ENCODE measurements at places on chromosomes 5 and 9.

- no peak for DNase-seq
These were observed 53.7 kb upstream of the IER5L start for GRCh38 chr9:129231759-129232158.

GRCh38 chr5:83104021-83104420, 26.7 kb downstream of the XRCC4 start:
- DNase-seq = peak; percentile 15

DNA sequence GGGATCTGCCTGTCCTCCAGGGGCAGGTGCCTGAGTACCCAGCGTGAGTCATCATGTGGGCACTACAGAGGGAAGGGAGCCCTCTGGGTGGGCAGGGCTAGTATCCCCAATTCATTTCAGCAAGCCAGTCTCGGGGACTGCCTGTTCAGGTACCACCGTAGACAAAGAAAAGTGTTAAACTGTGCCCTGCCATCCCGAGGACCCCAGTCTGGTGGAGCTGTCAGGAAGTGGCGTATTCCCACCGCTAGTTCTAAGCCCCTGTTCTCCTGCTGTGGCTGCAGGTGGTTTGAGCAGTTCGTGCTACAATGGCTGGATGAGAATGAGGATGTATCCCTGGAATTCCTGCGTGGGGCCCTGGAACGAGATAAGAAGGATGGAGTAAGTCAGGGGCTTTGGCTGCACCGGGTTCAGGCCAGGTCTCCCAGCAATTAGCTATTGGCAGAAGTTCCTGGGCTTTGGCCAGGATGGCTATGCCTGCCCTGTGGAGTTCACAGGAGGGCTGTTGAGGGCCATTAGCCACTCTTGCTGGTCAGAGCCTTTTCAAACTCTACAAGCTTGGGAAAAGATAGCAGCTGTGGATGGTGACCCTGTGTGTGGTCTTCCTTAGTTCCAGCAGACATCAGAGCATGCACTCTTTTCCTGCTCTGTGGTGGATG, 93.2 kb upstream of the RUSC2 start:
- DNase-seq = no peak

DNA sequence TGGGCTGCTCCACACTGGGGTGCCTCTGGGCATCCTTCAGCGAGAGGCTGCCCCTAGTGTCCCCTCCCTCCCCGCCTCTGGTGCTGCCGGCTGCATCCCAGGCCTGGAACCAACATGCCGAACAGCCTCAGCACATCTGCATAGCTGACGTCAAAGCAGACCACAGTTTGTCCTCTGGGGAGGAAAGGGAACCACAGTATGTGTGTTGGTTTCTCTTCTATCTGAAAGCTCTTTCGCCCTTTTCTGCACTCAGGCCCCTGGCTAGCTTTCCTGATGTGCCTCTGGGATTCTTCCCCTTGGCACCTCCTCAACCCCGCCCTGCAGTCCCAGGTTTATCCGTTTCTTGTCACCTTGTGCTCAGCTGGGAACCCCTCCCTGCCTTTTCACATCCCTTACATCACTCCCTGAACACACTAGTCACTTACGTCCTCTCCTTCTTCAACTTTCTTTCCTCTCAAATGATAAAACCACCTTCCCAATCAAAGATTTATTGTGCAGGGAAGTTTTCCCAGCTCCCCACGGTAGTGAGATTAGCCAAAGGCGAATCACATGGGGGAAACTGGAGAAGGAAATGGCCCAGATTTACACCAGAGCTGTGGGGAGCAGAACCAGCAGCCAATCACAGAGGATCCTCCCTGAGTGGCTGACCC, 35.5 kb upstream of the B4GALT1 start:
- DNase-seq = peak; percentile 59

DNA sequence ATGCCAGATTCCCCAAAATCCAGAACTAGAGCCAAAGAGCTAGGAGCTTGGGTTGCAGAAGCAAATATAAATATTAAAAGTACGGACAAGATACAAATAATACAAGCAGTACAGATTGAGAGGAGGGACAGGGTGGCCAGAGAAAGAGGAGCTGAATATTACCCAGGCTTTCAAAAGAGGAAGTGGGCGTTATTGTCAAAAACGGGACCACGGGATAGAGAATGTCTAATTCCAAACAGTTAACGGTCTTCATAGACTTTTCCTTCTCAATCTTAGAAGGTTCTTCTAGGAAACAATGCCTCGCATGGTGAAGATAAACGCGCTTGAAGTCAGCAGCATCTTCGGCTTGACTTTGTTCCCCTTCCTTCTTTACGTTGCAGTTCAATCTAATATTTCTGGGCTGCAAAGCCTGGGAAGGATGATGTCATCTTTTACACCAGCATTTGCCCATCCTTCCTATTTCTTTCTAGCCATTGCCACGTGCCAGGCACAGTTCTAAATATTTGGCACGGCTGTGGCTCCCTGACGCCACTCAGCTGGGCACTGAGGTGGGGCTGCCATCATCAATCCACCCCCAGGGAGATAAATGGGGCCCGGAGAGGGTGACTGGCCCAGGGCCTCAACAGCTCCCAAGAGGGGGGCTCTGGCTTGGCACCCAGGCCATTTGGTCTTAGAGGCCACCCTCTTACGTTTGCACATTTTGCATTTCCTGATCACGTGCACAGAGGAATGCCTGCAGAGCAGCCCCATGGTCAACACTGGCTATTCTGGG, 16.3 kb upstream of the OLFM1 start:
- no peak for DNase-seq

DNA sequence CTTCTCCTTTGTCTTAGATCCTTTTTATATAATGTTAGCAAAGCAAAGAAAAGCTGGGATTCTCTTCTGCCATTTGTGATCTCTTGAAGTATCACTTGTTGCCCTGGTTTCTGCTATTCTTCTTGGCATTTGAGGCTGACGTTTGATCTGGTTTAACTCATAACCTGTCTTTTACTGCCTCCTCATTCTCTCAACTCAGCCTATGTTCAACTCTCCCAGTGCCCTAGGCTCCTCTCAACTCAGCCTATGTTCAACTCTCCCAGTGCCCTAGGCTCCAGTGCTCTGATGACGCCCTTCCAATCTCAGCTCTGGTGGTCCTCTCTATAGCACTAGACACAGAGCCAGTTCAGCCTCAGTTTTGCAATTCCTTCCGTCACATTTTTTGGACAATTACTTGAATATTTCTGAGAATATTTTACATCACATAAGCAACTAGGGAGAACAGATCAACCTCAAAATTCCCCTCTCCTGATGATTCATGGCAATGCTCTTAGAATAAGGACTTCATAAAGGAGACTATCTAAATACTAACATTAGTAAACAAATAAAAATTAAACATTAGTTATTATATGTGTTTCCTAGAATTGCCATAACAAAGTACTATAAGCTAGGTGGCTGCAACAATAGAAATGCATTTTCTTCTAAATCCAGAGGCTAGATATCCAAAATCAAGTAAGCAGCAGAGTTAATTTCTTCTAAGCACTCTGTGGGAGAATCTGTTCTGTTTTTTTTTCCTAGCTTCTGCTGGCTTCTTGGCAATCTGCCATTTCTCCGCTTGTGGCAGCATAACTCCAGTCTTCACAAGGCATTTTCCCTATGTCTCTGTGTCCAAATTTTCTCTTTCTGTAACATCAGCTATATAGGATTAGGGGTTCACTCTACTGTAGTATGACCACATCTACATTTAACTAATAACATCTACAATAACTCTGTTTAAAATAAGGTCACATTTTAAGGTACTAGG, 662.1 kb upstream of the FTMT start:
- DNase-seq = peak; percentile 10

DNA sequence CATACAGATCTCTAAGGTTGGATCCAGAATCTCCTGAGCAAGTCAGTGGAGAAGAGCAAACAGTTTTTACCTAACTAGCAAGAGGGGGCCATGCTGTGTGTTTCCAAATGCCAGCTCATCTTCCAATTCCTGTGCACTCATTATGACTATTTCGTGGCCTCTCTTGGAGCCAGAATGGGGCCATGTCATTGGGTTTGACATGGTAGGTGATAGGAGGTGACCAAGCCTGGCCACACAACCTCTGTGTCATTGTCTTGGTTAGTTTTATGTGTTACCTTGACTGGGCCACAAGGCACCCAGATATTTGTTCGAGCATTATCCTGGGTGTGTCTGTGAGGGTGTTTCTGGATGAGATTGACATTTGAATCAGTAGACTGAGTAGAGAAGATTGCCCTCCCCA, 206.2 kb downstream of the HSPA4 start:
- DNase-seq = no peak

GRCh38 chr9:117076571-117077290, 338.1 kb downstream of the ASTN2 start:
- no peak for DNase-seq

DNA sequence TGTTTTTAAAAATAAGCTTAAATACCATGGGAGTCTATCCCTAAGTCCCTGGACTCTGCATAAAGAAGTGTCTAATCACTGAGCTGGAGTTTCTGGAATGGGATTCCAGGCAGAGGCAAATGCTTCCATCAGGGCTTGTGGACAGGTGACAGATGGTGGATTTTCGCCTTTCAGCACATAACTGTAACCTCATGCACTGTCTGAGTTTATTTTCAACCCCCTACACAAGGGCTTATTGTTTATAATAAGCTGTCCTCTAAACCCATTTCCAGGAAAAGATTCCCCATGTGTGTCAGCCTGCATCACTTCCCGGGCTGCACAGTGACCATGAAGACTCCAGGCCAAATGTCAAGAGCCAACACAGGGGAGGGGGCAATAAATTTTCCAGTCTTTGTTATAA, 264.0 kb downstream of the PIK3R1 start:
- no peak for DNase-seq

DNA sequence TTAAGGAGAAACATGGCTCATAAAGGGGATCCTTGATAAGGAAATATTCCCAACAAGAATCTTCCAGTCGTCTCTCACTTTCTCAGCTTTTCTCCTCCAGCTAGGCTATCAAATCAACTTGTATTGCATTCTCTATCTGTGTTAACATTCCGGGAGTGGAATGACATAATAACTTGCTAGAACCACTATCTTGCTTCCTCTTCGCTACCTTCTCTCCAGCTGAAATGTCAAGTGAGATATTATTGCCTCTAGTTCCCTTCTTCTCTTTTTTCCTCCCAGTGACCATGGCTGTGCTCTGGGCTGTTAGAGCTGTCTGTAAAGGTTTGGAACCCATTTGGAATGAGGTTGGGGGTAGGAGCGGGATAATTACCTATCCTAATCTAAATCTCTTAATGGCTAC, 1329.5 kb upstream of the WWC1 start:
- DNase-seq = no peak

- DNase-seq = no peak
These were observed 107.6 kb upstream of the COL5A1 start for GRCh38 chr9:134533850-134534588.

GRCh38 chr5:5700549-5700948, 278.1 kb downstream of the ICE1 start:
- no peak for DNase-seq

- DNase-seq = peak; percentile 31
These were observed 678 bp downstream of the SLC2A6 start for GRCh38 chr9:133477992-133478850.

DNA sequence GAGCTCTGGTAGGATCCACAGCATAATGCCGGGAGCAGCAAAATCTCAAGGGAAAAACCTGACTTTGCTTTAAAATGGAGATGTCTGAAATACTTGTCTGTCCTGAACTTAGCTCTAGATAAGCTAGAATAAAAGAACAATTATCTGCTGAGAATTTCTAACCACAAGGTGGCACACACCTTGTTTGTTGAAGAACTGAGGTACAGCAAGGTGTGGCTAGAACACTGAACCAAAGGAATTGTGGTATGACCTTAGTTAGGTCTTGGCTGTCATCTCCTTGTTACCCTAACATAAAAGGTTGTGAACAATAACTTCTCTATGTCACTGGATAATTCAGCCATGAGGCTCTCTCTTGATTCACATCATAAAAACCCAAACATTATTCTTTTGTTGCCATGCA, 72.3 kb upstream of the ANXA1 start:
- DNase-seq = no peak

DNA sequence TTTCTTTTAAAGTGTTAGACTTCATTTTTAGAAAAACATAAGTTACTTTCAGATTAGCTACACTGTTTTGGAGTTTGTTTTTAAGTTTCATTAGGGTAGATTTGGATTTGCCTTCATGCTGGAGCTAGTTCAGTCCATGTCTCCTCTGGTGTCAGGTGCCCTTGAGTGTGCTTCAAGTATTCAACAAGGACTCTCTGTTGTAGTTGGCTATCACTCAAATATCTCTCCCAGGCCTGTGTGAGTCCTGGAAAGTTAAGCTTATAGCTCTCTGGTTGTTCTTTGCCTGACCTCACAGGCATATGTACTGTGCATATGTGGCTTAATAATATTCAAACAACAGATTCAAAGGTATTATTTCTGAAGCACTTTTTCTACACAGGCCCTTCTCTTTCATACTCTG, 45.4 kb downstream of the PTBP3 start:
- no peak for DNase-seq

- no peak for DNase-seq
These were observed 168.7 kb upstream of the FST start for GRCh38 chr5:53311681-53312080.

GRCh38 chr5:82054004-82054710, 82.3 kb downstream of the ATG10 start:
- no peak for DNase-seq

- DNase-seq = peak; percentile 17
These were observed 27.6 kb downstream of the DIMT1 start for GRCh38 chr5:62376064-62376463.

GRCh38 chr9:85202596-85202995, 533.1 kb downstream of the NTRK2 start:
- DNase-seq = no peak

- DNase-seq = no peak
These were observed 18.0 kb upstream of the CKS2 start for GRCh38 chr9:89293014-89293413.
